Activated CD4-positive, alpha-beta T cell treated with anti-CD3 and anti-CD28 coated beads, Interleukin-2, Interleukin-6, amounts not matched to agents 100 ng/mL and 50 ng/mL, durations not matched to agents 16 hours and 8 hours (primary cell): ENCODE measurements at places on chromosomes 4 and X.
A peak's percentile ranks its signal among the peaks of the same experiment; 100 is the strongest.

- DNase-seq: peak; percentile 58
These were observed 449.8 kb downstream of the INPP4B start for GRCh38 chr4:142396279-142396678.

DNA sequence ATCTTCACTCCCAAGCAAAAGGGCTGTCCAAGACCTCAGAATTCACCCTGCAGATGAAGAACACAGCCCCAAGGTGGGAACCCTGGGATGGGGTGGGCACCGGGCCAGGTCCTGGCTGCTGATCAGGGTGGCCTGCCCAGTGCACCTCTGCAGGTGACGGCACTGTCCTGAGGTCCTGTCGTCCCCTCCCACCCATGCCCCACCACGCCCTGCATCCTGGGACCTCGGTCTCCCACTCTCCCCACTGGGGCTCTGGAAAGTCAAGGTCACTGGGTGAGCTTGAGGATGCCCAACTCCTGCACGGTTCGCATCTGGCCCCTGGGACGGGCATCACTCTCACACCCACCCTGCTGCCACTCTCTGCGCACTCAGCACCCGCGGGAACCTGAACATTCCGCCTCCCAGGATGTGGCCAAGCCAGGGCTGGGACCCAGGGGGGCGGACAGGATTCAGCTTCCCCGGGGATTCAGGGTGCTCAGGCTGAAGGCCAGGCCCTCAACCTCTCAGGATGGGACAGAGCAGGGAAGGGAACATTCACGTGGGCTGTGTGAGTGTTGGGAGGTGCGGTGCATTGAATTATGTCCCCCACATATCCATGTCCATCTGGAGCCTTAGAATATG lies 115.9 kb downstream of the CPZ start:
- no peak for DNase-seq

GRCh38 chr4:15162465-15163283 lies 160.4 kb downstream of the CPEB2 start:
- DNase-seq: no peak

DNA sequence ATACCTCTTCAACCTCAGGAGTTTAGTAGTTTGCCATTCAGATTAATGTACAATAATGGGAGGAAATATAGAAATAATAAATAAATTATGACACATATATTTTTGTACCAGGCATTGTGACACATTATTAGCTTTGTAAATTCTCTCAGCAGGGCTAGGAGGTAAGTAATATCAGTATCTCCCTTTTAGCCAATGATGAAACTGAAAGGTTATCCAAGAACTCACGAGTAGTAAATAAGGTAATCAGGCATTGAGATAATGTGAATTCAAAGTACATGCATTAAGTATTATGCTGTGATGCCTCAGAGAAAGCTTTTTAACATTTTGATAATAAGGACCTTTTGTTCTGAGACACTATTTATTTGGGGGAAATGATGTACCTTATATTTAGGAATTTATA lies 5.3 kb upstream of the ARAP2 start:
- DNase-seq: no peak

- no peak for DNase-seq
These were observed 35.8 kb downstream of the YIPF6 start for GRCh38 chrX:68534691-68535090.

- DNase-seq: no peak
These were observed 559.6 kb upstream of the DIPK2B start for GRCh38 chrX:45760187-45760742.
